ENCODE measurements at places on chromosomes 11 and 22.

- DNase-seq: no peak
Measured at GRCh38 chr11:2549491-2549875, 104.7 kb downstream of the KCNQ1 start.

- DNase-seq: no peak
Measured at GRCh38 chr11:68798221-68798813, 43.4 kb downstream of the CPT1A start.

DNA sequence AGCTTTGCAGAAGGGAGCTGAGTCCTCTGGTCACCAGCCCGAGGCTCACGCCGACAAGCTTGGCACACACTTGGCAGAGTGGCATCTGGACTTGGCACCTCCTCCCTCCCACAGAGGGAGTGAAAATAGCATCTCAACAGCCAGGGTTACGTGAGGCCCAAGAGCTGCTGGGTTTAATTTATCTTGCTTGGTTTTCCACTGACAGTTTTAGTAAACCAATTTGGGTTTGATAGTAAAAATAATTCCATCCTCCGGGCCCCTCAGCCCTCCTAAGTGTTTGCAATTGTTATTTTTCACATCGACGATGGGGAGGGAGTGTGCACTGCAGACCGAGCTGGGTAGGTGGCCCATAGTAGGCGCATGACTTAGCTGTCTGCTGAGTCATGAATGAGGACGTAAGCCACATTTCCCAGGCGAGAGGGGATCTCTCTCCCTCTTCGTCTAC is 107.6 kb upstream of the ASPHD2 start:
- DNase-seq: no peak

DNA sequence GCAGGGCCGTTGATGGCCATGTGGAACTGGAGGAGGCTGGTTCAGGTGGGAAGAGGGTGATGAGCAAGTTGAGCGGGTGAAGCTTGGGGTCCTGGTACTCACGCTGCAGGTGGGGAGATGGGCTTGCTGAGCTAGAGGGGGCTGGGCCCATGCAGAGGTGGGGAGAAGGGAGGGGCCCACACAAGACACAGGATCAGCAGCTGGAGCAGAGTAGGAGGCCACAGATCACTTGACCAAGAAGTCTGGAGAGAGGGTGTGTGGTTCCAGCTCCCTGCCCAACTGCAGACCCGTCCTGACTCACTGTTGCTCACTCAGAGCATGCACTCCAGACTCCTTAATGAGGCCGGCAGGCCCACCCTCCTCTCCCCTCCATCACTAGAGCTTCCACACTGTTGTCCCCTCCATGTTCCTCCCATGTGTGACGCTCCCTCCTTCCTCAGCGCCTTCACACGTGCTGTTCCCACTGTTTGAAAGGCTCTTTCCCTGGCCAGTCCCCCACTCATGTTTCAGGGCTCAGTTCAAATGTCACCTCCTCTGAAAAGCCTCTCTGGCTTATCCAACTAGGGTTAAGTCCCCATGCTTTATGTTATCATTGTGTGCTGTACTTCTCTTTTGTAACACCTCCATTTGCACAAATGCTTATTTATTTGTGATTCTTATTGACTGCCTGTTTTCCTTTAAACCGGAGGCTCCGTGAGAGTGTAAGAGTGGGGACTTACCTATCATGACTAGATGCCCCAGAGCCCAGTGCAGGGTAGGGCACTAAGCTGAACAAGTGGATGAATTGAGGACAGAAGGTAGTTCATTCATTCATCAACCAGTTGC is 2.3 kb downstream of the CCDC86 start:
- DNase-seq: no peak

DNA sequence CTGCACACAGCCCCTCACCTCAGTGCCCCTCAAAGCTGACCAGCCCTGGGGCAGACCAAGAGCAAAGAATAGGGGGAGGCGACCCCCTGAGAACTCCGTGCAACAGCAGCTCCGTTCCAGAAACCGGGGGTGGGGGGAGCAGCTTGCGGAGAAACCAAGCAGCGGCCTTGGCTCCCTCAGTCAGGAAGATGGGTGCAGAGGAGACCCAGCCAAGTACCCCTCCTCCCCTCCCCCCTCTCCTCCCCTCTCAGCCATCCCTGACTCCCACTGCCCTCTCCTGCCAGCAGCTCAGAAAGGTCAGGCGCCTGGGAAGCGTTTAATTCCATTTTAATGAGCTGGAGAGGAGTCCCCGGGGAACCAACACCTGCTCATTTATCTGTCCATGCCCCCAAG is 78.9 kb downstream of the PDE2A start:
- DNase-seq: no peak

DNA sequence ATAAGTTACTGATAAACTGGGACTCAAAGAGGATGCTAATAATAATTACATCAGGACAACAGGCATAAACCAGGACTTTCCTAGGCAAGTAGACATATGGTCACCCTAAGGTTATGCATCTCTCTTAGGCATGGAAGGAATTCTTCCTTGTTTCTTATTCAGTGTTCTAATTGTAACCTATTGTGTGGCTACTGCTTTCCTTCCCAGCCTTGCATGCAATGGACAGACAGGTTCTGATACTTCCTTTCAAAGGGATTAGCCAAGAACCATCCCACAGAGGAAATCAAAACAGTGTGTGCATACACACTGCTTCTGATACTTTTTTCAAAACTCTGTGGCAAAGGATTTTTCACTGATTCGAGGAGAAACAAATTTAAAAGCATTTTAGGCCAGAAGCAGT is 48.3 kb downstream of the RRAS2 start:
- no peak for DNase-seq

GRCh38 chr11:126497581-126498122 is 142.2 kb downstream of the ST3GAL4 start:
- DNase-seq: no peak

DNA sequence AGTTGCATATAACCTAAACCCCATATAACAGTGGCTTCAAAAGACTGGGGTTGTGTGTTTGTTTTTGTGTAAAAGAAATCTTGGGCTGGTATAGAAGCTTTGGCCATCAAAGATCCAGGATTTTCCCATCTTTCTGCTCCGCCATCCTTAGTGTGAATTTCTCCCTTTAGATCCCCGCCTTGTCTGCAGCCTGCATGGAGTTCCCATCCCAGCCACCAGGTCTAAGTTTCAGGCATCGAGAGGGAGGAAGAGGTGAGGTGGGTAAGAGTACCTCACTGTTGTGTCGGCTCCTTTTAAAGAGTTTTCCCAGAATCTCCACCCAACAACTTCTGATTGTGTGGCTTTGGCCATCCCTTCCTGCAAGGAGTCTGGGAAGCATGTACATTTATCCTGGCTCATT is 195.5 kb upstream of the SORL1-AS1 start:
- DNase-seq: no peak

DNA sequence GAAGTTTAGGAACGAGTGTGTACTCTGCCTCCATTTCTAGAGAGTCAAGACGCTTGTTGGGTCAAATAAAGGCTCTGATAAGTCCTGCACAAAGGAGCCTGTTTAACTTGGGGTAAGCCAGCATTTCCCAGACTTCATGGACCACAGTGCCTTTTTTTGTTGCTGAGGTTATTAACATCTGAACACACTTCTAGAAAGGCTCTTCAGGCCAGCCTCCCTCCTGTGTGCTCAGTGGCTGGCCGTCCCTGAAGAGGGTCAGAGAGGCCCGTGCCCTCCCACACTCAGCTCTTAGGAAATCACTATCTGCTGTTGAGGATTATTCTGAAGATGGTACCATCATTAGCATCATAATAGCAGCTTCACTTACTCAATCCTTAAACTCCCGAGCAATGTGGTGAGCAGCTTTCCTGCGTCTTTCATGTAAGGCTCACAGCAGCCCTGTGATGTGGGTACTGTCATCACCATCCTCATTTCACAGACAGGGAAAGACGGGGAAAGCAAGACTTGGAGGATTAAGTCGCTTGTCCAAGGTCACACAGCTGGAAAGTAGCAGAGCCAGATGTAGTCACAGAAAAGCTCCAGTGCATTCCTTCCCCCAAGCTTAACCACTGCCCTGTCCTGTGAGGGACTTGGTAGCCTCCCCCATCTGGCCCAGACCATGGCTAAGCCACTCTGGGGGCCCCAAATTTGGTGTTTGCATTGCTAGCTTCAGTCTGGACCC is 71.3 kb downstream of the TSPAN18 start:
- no peak for DNase-seq

- DNase-seq: no peak
Measured at GRCh38 chr11:56706486-56706885, 7.6 kb downstream of the OR9G1 start.

- DNase-seq: no peak
Measured at GRCh38 chr22:40193429-40194421, 16.0 kb downstream of the TNRC6B start.

Data from putamen (tissue), 1 donor.